ENCODE measurements at places on chromosomes 3 and 15.

DNA sequence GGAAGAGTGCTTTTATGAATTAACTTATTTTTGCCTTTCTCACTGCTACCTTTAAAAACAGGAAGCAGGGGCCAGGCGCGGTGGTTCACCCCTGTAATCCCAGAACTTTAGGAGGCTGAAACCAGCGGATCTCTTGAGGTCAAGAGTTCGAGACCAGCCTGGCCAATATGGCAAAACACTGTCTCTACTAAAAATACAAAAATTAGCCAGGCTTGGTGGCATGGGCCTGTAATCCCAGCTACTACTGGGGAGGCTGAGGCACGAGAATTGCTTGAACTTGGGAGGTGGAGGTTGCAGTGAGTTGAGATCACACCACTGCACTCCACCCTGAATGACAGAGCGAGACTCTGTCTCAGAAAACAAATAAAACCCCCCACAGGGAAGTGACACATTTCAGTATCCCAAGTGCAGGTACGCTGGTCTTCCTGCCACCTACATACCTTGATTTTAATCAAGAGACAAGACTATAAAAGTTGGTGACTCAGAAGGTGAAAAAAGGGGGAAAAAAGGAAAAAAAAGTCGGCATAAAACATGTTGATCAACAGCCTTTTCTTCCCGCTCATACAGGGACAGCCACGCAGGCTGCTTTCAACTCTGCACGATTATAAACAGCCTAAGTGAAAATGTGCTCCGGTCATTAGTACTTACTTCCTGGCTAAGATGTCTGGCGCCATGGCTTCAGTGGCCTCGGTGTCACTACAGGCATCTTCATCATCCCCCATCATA lies 18.8 kb downstream of the PPP1R2 start:
- DNase-seq: no peak

DNA sequence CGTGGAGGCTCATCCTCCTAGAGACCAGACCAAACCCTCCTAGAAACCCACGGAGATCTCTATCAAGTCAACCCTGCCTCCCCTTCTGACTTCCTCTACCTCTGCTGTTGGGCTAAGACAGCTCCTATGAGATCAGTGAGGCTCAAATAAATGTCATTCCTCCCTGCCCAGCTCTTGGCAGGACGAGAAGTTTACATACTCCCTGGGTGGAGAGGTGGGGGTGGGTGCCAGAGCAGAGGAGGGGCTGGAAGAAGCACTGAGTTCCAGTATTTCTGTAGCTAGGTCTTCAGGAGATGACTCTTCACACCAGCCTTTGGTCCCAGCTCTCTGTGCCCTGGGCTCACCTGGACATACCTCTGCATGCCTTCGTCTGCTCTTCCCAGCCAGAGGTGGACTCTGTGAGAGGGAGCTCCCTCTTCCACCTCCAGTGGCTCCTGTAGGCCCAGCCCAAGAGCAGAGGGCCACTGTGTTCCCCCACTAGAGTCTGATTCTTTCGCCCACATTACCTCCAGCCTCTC lies 42.4 kb upstream of the TLE3 start:
- no peak for DNase-seq

DNA sequence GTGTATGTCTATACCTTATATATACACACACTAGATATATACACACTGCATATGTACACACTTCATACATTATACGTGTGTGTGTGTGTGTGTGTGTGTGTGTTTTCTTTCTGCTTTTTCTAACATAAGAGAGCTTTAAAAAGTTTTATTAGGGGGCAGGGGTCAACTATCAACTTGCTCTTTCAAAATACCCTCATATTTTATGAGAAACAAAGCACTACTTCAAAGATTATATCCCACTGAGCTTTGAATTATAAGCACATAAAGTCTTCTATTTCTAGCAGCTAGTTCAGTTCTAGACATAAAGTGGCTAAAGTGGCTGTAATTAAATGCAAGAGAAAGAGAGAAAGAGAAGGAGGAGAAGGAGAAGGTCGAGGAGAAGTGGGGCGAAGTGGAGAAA lies 1361.3 kb downstream of the ZPLD1 start:
- DNase-seq: no peak

GRCh38 chr3:156356537-156357363 lies 198.2 kb downstream of the SSR3 start:
- DNase-seq: no peak

- DNase-seq: no peak
Measured at GRCh38 chr15:80979538-80980200, 9.9 kb downstream of the MESD start.

- DNase-seq: no peak
Measured at GRCh38 chr3:24740326-24740725, 245.7 kb upstream of the THRB start.

DNA sequence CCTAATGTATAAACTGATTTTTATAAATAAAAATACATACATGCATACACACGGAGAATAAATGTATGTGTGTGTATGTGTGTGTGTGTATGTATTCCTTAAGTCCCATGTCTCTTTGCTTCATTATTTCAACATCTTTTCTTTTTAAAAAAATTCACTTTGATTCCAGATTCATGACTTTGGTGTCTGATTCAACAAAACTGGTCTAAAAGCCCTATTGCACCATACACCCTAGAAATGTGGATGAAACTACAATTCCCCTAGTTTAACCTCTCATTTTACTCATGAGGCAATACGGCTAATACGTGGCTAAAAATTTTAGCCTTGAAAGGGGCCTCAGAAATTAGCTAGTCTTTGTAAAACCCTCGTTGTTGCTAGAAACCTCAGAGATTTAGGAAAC lies 228.1 kb downstream of the ADAMTS9 start:
- DNase-seq: no peak

GRCh38 chr3:69321301-69322157 lies 64.4 kb downstream of the FRMD4B start:
- no peak for DNase-seq

- no peak for DNase-seq
Measured at GRCh38 chr15:58611731-58612676, 137.5 kb downstream of the ADAM10 start.

DNA sequence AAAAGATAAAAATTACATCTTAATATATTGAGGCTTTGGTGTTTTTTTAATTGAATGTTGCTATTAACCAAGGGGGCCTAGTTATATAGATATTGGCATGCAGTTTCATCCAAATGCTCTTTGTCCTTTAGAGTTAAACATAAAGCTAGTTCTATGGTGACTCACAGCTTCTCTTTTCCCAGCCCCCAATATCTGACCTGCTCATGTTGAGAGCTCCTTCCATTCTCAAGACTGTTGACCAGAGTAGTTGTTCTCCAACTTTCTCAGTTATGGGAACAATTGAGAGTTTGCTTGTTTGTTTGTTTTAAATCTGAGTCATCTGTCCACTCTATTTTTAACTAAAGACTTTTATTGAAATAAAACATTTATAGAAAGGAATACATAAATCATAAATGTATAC lies 15.8 kb upstream of the RARB start:
- DNase-seq: no peak

DNA sequence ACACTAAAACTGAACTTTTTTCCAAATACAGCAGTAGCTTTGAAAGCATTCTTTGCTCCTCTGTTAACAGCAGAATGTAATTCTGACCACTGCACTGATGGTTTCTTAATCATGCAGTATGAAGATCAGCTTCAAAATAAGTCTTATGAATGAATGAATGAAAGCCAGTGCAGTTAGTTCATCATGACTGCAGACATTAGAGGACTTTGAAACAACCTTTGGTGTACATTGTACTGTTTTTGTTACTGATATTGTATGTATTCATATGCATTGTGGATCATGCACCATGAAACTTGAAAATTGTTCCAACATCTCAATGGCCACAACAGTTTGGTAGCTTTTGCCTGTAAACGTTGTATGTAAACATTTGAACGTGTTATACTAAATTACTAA lies 1.3 kb upstream of the TNIK start:
- no peak for DNase-seq

DNA sequence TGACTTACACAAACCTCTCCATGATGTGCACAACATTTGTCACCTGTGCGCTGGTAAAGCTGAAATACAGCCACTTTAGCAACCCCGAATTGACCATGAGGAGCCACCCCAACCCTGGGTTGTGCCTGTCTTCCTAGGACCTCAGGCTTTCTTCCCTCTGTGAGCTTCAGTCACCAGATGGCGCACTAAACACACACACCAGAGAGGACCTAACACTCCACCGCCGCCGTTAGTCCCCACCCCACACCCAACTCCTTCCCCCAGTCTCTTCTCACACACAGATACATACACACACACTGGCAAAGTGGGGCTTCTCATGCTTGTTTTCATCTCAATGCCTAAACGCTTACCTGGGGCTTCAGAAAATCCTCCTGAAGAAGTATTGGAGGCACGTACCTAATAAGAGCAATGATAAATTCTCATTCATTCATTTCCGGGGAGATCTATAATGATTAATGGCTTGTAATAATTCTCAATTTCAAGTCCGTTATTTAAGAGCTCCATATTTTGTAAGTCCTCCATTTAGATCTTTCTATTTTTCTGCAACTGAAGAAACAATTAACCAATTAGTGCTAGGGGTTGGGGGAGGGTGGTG lies 2.1 kb upstream of the CCDC80 start:
- peak; percentile 82 for DNase-seq
